ENCODE measurements at places on chromosomes 4 and X.

- peak; percentile 93 for DNase-seq
These were observed at the start of gene ING2 for GRCh38 chr4:183504930-183505610. ING2 (plus strand) TSS chr4:183505058; CDS start chr4:183505196, 138 bp downstream.

GRCh38 chrX:111519215-111519614 lies 7.8 kb downstream of the SERTM2 start:
- peak; percentile 14 for DNase-seq

DNA sequence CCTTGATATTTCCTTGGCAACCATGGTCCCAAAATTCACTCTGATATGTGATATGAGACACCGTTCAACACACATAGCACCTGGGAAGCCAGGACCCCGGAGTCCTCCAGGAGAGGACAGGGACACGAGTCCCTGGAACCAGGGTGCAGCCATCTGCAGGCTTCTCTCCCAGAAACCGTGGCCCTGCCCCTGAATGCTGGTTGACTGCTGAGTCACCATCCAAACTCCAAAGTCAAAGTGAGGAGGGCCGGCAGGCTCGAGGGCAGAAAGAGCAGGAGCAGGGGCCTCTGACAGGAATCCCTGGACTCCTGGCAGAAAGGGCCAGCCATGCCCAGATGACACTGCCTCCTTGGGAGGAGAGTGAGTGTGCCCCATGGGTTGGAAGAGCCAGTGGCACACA lies 6.9 kb upstream of the PNMA6A start:
- no peak for DNase-seq

- DNase-seq = no peak
These were observed 104.6 kb downstream of the FBXW7 start for GRCh38 chr4:152431291-152431690.

GRCh38 chr4:86759298-86759697 lies 89.9 kb downstream of the SLC10A6 start:
- no peak for DNase-seq

DNA sequence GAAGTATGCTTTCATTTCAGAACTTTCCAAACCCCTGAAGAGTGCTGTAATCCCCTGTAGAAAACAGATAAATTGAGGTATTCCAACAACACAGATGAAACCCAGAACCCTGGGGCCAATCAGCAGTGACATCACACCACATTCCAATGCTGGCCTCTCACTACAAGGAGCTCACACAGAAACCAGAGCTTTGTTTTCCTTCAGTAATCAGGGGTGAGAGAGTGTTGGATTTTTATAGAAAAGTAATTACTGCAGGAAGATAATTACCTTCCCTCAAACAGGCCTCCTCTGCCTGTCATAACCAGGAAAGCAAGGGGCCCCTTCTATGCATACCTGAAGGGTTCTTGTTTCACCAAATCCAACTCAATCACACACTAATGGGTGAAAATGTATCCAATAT lies 246.2 kb downstream of the SCFD2 start:
- DNase-seq = peak; percentile 31

- no peak for DNase-seq
These were observed 177.7 kb upstream of the MID1 start for GRCh38 chrX:10798041-10798440.

GRCh38 chr4:120874792-120875774 lies 47.4 kb downstream of the PRDM5 start:
- no peak for DNase-seq

DNA sequence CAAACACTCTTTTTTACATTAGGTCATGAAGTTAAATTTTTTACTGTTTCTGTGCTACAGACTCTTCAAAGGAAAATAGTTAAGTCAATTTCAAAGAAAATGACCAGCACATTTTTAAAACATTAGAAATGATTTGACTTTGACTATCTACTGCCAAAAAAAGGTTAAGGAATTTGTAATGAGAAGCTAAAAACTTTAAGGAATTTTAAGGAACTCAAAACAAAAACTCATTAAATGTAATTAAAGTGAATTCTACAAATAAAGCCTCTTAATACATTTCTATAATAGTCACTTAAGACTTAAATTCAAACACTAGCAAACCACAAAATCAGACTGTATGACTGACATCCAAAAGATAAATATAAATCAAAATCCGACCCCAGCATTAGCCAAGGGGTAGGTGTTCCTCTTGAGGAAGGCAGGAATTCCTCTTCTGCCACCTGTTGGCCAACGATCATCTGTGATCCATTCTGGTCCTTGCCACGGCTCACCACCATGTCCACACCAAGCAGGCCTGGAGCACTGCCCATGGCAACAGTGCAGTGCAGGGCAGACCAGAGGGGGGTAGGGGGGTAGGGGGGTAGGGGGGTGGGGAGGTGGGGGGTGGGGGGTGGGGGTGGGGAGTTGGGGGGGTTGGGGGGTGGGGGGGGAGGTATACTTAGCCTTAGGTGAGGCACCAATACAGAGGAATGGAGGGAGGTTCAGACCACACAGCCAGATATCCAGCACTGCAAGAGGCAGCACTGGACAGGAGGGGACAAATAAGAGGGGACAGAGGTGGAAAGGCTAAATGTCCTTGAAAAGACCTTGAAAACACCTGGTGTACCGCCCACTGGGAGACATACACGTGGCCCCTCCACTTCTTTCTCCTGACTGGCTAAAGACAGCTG lies 287.4 kb downstream of the CHIC1 start:
- DNase-seq = no peak

DNA sequence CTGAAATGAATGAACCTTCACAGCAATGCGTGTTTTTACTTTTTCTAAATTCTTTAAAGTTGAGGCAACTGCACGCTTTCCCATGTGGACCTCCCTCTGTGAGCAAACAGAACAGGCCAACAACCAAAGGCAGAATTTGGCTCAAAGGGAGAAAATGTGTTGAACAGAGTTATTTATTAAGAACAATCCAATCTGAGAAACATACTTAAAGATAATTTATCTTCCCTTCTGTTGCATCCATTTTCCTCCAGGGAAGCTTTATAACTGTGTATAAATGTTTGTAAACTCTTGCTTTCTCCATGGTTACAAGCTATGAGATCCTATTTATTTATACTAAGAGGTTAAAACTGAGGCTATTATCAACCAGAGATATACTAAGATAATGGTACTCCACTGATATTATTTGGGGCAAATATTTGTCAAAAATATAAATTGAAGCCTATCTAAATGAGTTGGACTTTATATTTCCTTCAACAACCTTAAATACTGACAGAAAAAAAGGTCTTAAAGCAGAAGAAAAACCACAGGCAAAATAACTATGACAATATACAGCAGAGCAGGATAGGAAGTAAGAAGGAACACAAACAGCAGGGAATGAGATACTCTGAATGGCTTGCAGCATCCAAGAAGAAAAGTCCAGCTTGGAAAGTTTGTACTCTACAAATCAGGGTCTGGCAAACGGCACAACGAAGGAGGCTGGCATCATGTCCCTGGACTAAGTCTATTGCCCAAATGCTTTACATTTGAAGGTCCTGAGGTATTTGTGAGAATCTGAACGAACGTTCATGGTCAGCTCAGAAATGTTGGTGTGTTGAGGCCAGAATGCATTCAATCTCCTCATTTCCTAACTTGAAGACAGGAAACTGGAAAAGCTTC lies 663.2 kb upstream of the INTU start:
- DNase-seq = no peak

DNA sequence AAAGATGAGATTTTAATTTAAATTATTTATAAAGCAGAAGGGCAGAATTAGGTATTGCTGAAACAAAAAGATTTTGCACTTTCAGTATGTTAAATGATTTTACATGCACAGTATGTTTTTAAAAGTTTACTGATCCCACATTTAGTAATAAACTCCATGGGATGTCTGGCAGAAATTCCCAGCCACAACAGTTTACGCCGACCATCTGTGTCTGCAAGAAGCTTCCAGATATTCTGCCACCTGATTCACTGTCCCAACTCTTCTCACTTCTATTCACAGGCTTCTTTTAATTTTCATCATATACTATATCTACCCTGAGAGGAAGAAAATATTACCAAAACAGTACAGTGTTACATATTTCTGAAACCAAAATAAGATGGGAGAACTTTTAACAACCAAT lies 115.8 kb upstream of the IQCM start:
- DNase-seq = no peak

DNA sequence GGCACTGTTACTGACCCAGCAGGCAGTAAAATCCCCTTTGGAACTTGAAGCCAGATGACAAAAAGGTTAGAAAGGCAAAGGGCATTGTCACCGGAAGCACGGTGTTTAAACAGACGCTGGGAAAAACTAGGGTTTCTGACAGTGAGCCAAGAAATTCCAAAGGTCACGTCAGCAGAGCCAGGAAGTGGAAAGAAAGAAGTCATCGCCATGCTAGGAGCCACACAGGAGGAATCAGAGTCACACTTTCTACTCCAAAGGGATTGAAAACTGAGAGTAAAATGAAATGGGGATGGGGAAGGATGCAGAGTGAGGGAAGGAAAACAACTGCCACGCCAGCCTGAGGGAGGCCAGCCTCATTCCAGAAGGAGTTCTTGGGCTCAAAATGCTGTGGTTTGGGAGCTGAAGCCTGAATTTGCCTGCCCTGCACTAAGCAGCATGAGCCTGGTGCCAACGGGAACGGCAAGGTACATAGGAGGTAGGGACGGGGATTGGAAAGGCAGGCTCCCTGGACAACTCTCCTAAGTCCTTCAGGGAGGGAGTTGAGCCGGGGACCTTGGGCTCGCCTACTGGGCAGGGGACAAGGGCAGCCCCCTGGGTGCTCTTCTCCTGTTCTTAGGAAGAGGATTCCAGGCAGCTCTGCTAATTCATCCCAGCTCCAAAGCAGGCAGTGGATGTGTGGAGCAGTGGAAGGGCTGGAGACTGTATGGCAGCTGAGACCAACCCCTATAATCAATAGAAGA lies 66.8 kb downstream of the SOWAHB start:
- DNase-seq = peak; percentile 77

GRCh38 chr4:79576429-79576753 lies 168.4 kb upstream of the GK2 start:
- peak; percentile 26 for DNase-seq

DNA sequence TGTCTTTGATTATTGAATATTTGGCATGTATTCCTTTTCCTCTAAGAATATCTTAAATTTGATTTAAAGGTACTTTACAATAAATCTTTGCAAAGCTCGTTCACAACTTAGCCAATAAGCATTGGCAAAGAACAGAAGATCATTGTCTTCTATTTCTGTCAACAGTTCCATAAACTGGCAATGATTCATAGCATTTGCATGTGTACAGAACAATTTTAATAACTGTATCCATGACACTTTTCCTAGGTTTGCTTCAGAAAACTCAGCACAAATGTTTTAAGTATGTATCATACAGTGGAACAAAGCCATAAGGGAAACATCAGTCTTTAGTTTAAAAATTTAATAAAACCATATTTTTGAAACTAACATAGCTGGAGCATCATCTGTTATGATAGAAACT lies 462.7 kb upstream of the RPS6KA3 start:
- no peak for DNase-seq

DNA sequence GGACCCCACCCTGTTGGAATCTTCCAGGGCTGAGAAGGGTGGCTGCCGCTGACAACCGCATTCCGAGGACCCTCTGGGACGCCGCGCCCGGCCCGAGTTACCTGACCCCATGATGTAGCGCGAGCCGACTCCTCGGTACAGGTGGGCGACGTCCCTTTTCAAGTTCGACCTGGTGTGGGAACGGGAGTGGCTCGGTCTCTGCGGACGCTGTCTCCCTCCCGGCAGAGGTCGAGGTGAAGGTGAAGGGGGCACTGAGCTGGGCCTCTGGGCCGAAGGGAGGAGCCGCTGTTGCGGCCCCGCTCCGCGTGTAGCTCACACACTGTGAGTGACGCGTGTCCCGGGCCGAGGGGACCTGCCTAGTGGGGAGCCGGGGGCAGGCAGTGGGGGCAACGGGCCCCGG lies 4.5 kb downstream of the GTPBP6 start:
- DNase-seq = no peak

GRCh38 chrX:4805502-4805901 lies 1092.1 kb upstream of the PRKX start:
- no peak for DNase-seq

- DNase-seq = peak; percentile 12
These were observed 167.5 kb downstream of the CDS1 start for GRCh38 chr4:84750260-84750959.

DNA sequence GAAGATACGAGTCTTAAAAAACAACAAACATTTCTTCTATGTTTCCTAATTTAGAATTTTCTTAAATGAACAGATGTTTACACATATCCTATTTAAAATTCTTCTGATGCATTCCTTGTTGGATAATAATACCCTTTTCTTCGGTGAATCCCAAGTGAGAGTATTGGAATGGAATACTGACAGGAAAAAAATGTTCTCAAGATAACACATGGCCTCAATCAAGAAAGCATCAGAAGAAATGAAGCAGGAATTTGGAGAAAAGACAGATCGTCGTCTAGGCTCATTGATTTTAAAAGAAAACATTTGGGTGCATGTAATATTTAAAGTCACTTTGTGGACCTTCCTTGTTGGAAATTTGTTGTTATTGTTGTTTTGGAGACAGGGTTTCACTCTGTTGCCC lies 196.9 kb upstream of the ANK2 start:
- no peak for DNase-seq

GRCh38 chrX:2484256-2484655 lies 16.5 kb downstream of the DHRSX start:
- DNase-seq = no peak

DNA sequence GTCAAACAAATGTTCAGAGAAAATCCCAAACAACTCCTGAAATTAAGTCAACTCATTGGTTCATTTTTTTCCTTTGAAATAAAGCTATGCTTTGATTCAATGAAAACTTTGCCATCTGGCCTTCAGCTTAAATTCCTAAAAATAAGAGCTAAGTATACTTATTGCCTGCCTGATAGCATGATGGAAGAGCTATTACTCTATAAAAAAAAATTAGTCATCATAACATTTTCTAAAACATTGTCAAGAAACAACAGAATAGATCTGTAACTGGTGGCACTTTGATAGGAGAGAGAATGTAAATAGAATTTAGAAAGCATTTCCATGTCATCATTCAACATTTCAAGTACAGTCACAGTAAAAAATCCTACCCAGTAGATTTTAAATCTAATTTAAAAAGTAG lies 136.6 kb downstream of the CORIN start:
- DNase-seq = no peak

- DNase-seq = no peak
These were observed 101.7 kb upstream of the MAP3K15 start for GRCh38 chrX:19616959-19617358.

GRCh38 chrX:53320543-53321229 lies 39.3 kb upstream of the IQSEC2 start:
- DNase-seq = peak; percentile 61

- DNase-seq = no peak
These were observed 130.7 kb downstream of the TSPAN5 start for GRCh38 chr4:98527534-98528269.

DNA sequence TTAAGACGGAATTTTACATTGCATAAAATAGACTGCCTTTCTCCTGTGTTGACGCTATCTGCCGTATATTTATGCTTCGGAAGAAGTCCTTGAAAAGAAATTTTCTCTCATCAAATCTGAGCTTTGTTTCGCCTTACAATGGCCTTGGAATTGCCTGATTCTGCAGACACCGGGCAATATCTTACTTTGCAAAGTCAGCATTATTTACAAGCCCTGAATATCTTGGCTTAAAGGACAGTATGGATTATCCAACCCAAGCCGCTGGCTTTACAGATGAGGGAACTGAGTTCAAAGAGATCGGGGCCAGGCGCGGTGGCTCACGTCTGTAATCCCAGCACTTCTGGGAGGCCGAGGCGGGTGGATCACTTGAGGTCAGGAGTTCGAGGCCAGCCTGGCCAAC lies 1.1 kb upstream of the MANBA start:
- DNase-seq = no peak

GRCh38 chrX:1359477-1359873 lies 22.9 kb downstream of the IL3RA start:
- DNase-seq = no peak

GRCh38 chr4:53547983-53548382 lies 43.3 kb downstream of the LNX1 start:
- no peak for DNase-seq
